ENCODE measurements at places on chromosomes 2 and 18.

- DNase-seq: no peak
Measured at GRCh38 chr2:233470839-233471238, 95.7 kb downstream of the USP40 start.

- no peak for DNase-seq
Measured at GRCh38 chr2:6654279-6654678, 211.4 kb downstream of the CMPK2 start.

DNA sequence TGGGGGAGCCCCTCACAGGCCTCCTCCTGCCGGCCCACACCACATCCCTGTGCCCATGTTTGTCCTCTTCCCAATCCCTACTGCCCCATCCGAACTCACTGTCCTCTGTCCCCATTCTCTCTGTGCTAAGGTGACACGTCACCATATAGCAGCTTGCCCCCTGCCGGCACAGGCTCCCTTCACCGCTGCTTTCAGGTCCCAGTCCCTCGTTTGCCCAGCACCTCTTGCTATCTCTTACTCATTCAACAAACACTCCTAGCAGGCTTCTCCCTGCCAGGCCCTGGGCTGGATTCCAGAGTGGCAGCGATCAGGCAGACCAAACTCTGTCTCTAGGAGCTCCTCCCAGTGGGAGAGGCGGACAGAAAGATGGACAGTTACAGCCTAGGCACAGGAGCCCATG is 74.3 kb downstream of the TFCP2L1 start:
- DNase-seq: peak; percentile 6

DNA sequence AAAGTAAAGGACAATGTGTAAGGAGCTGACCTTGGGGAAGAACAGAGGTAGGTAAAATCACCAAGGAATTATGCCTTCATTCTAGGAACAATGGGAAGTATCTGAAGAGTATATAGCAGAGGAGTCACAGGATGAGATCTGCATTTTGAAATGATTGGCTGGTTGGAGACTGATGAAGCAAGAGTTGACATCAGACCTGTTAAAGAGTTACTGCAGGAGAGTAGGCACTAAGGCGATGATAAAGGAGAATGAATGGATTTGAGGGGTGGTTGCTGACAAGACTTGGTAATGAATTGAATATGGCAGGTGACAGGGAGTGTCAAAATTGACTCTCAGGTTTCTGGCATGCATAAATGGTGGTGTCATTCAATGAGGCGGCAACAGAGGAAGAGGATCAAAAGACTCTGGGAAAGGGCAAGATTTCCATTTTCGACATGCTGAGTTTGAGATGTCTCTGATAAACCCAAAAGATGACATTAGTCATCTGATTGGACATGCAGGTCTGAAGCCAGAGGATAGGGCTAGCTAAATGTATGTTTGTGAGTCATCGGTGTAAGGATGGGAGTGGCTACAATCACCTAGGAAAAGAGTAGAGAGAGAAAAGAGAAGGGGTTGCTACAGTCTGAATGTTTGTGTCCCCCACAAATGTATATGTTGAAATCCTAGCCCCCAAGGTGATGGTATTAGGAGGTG is 236.5 kb downstream of the DYM start:
- no peak for DNase-seq

DNA sequence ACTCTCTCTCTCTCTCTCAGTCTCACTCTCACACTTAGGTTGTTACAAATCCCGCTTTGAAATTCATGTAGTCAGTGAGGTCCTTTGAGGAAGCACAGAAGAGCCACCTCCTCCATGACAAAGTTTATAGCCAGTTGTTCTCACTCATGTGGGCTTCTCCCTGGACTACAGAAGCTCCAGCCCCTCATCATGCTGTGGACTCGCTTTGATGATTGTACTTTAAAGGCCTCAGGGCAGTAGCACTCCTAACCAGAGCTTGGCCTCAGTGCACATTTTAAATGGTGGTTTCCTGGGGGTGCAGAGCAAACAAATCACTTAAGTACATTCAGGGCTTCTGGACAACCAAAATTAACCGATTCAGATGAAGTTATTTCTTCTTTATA is 115.7 kb downstream of the MTCL1 start:
- no peak for DNase-seq

DNA sequence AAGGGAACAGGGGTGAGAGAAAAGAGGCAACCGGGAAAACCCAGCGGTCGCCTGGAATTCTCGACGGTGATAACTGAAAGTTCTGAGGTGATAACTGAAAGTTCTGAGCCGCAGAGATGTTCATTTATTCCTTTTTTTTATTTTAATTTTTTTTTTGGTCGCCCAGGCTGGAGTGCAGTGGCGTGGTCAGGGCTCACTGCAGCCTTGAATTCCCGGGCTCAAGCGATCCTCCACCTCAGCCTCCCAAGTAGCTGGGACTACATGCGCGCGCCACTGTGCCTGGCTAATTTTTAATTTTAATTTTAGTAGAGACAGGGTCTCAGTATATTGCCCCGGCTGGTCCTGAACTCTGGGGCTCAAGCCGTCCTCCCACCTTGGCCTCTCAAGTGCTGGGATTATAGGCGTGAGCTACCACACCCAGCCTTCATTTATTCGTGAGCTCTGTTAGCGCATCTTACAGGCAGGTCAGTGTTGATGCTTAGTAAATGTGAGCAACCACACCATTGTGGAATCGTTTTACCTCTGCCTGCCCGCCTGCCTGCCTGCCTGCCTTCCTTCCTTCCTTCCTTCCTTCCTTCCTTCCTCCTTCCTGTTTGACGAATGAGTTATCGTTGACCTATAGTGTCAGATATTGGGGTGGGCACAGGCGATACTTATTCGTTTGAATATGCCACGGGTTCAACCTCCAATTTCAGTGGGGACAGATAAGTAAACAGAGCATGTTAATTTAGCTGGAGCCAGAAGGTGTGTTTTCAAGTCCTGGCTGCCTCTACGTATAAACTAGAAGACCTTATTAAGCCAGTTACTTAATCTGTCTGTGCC is 557 bp upstream of the E2F6 start:
- DNase-seq: no peak

DNA sequence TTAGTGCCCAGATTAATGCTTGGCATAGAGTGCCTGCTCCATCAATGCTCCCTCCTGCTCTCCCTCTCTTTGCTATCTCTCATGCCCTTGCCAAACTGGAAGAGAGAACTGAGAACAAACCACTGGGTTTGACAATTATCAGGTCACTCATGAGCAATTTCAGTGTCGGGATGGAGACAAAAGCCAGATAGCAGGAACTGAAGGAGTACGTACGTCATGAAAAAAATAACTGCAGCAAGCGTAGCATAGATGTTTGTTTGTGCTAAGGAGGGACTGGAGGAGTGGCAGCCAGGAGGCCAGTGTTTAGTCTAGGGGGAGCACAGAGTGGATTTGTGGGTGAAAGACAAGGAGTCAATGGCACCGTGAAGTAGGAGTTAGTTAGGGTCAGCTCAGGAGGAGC is 113.3 kb downstream of the POLE4 start:
- no peak for DNase-seq

DNA sequence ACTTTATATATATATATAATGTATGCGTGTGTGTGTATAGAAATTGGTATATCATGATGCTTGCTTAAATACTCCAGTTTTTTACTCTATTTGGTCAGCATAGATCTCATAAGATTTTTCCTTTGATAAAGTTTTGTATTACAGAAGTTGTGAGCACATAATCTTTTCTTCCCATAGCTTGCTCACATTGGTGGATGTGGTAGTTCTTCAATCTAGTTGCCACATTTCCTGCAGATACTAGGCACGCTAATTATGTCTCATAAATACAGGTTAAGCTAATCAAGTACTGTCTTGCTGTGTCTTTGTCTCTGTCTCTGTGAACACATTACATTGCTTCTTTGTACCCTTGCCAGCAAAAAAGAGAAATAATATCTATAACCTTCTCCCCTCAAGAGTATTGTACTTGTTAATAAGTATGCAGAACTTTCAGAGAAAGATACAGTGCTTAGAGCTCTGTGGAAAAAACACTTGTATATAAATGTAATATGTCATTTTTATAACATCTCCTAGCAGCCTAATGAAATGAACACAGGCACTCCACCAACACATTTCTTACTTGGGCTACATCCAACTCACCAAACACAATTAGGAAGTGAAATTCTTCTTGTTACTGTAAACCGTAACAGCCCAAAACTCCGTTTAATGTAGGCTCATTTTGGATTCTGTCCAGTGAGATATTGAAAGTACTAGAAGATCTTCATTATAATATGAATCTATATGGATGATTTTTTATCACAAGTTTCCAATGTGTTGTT is 306.7 kb upstream of the SLC8A1 start:
- DNase-seq: no peak

DNA sequence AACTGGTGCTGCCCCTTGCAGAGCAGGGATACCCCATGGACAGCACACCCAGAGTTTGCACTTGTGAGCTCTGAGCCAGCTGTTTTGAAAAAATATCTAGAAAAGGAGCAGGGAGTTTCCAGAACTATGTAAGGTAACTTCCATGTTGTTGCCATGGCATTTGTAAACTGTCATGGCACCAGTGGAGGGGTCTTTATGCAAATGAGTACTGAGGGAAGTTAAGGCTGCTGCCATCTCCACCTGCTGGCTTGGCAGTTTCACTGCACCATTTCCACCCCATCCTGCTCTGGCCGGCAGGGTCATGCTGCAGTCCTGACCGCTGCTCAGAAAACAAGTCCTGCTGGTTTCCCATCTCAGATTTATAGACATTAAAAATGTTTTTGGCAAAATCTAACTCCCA is 52.3 kb upstream of the SNTG2 start:
- DNase-seq: peak; percentile 16

- DNase-seq: no peak
Measured at GRCh38 chr18:50133526-50133925, 61.4 kb downstream of the MYO5B start.

GRCh38 chr2:70978341-70979179 is at the start of gene ANKRD53:
Gene ANKRD53, plus strand, starts transcription at chr2:70978630. Its CDS starts 16 bp downstream, at chr2:70978646.
- DNase-seq: no peak

DNA sequence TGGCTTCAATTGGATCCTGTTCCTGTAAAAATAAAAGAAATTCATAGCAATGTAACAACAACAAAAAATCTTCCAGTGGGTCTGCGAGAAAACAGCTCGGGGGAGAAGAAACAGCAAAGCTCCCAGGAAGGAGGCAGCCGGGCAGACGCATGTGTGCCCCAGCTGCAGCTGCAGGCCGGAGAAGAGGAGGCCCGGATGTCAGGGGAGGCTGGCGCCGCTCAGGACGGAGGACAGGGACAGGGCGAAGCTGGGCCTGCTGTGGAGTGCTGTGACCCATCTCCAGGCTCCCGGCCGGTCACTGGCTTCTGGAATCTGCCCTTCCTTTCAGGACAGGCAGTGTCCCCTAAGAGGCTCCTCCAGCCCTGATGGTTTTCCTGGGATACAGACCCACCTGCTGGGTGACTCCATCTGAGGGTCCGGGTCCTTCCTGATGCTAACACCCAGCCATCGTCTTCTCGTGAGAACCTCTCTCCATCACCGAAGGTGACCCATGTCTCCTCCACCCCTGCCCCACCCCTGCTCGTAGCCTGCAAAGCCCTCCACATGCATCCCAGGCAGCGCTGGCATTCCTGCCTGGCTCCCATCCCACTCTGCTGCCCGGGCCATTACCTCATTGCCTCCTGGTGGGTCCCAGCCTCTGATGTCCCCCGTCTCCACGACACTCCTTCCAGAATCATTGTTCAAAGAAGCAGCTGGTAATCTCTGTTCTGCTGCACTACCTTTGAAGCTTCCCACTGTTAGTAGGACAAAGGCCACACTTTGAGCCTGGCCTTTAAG is 145.4 kb upstream of the TWIST2 start:
- DNase-seq: no peak
